ENCODE measurements at places on chromosomes 12 and 14. TPM values are rescaled to one million over a fixed set of nuclear protein-coding genes. Genes with fewer than 3 reads are reported as not detected.

Gene LRCOL1
- total RNA-seq: not detected

DNA sequence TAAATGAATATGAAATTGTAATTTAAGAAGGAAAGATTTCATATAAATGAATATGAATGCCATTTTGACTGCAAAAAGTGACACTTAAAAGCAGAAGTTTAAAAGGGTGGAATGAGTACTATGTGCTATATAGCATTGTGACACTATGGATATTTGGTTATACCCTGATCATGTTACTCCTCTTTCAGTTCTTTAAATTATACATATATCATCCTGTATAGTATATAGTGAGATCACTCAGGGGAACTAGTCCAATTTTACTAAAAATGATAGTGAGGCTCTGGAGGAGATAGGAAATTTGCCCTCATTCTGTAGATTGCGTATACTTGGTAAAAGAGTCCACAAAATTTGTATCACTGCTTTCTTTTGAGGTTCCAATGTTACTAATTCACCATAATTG, 155.7 kb upstream of the BTG1 start:
- DNase-seq: no peak

DNA sequence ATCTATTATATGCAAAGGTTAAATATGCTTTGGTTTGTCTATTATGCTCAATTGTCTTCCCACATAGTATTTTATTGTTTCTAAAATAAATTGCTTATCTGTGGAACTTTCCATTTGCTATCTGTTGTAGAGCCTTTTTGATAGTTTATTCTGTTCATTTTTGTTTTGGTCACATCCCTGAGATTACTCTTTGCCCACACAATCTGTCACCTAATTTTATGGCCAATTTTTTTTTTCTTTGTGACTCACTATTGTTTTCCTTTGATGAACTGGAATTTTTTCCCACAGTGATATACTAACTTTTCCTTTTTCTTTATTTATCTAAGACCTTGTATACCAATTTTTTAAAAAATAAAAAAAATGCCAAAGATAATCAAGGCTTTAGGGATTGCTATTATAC, 61.1 kb downstream of the RASSF9 start:
- no peak for DNase-seq

DNA sequence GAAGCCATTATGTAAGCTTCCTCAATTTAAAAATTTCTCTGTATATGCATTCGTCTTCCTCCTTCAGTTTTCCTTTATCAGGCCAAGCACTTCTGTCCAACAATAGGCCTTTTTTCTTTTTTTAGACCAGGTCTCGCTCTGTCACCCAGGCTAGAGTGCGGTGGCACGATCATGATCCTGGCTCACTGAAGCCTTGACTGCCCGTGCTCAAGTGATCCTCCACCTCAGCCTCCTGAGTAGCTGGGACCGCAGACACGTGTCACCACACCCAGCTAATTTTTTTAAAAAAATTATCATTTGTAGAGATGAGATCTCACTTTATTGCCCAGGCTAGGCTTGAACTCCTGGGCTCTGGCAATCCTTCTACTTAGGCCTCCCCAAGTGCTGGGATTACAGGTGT, 25.8 kb downstream of the TAOK3 start:
- no peak for DNase-seq

- DNase-seq: peak; percentile 12
These were observed 467.8 kb downstream of the MDGA2 start for GRCh38 chr14:47207617-47208016.

DNA sequence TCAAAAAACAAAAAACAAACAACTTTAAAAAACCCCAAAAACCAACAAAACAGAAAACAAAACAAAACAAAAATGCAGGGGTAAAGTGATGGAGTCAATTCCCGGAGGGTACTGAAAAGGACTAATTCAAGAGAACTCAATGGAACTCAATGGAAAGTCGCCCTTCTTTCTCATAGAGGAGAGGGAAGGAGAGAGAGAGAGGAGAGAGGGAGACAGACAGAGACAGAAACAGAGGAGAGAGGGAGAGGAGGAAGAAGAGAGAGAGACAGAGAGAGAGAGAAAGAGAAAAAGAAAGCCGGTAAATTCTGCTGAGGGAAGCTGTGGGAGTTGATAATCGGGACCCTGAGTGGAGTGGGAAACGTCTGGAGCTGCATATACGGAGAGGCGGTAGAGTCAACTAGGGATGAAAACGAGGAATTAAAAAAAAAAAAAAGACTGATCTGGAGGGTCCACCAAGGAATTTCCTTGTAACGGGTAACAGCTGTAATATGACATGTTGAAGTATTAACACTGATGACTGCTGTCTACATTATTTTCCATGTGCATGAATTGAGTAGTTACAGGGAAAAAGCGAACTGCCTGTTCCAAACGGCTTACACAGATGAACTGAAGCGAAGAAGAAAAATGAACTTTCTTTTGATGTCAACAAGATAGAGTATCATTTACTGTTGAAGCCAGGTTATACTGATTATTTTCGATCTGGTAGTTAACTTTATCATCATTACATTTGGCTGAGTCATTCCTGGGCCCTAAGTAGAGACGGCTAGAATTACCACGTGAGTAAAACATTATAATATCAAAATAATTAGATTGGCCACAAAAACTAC, 934 bp upstream of the ZC2HC1C start:
- DNase-seq: no peak

Gene C14orf132
- total RNA-seq: 18.6 TPM

- DNase-seq: no peak
These were observed 7.9 kb downstream of the CKAP4 start for GRCh38 chr12:106239951-106240335.

Gene RBP5
- not detected for total RNA-seq

Gene PTGER2
- 6.2 TPM for total RNA-seq

- DNase-seq: no peak
These were observed 76.4 kb upstream of the FICD start for GRCh38 chr12:108438667-108439066.

Gene BHLHE41
- total RNA-seq: 1.6 TPM

GRCh38 chr14:75979071-75979571, 2.7 kb downstream of the TGFB3 start:
- peak; percentile 66 for DNase-seq

GRCh38 chr12:93279565-93280412, 97.9 kb upstream of the NUDT4 start:
- no peak for DNase-seq

DNA sequence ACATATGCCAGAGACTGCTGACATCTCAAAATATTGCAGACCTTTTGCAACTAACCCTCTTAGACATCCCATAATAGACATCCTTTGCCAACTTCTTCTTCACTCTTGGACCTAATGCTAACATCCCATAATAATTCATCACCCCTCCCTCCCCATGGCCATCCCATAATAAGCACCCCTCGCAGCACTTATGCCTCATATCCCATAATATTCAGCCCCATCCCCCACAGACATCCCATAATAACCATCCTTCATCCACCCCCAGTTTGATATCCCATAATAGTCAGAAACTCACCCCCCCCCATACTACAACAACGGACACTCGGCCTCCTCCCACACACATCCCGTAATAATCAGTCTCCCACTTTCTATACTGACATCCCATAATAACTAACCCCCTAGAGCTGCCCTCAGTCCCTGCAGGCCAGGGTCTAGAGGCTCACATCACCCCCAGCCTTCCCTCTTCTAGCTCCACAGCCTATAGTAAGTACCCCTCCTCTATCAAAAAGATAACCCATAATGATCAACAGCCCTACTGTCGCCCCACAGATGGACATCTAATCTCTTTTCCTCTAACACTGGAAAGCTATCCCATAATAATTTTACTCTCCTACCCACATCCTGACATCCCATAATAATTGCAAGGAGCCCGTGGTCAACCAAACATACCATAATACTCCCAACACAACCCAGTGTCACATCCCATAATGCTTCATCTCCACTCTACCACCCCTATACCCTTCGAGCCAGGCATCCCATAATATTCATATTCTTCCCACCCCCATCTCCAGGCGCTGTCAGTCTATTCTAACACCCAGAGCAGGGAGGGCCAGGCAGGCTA, 792 bp upstream of the CHD4 start:
- DNase-seq: peak; percentile 65

Gene PTHLH
- total RNA-seq: 0.51 TPM

GRCh38 chr12:77328326-77328725, 263.0 kb upstream of the E2F7 start:
- DNase-seq: no peak

Gene NGDN
- total RNA-seq: 25.9 TPM

Gene LRTM2
- not detected for total RNA-seq

Gene RDH12
- not detected for total RNA-seq

- DNase-seq: peak; percentile 97
These were observed 3.7 kb upstream of the SETD1B start for GRCh38 chr12:121799842-121800693.

DNA sequence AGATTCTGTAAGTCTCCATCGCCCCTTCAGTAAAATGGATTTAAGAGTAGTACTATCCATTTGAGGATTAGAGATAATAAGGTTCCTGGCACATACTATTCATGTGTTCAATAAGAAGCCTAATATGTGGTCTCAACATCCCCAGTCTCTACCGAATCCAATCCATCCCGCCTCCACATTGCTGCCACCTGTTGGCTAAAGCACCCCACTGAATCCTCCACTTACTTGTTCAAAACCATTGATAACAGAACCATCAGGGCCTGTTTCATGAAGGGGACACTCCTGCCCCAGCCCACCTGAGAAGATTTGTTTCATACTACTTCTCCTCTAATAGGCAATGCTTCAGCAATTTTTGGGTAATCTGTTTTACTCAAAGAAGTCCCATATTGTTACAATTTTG, 147.5 kb downstream of the SLC2A13 start:
- no peak for DNase-seq

Gene SSPN
- 12.5 TPM for total RNA-seq

Gene PMCH
- total RNA-seq: not detected

Gene C1QL4
- not detected for total RNA-seq

Gene RNASE1
- total RNA-seq: not detected
